Activated CD4-positive, alpha-beta T cell treated with anti-CD3 and anti-CD28 coated beads for 4 hours (primary cell): ENCODE measurements at places on chromosomes 5 and 9.

- no peak for DNase-seq
Measured at GRCh38 chr9:82776508-82776907, 286.4 kb downstream of the RASEF start.

GRCh38 chr9:69386651-69387050 is 61.6 kb downstream of the ENTREP1 start:
- DNase-seq = no peak

DNA sequence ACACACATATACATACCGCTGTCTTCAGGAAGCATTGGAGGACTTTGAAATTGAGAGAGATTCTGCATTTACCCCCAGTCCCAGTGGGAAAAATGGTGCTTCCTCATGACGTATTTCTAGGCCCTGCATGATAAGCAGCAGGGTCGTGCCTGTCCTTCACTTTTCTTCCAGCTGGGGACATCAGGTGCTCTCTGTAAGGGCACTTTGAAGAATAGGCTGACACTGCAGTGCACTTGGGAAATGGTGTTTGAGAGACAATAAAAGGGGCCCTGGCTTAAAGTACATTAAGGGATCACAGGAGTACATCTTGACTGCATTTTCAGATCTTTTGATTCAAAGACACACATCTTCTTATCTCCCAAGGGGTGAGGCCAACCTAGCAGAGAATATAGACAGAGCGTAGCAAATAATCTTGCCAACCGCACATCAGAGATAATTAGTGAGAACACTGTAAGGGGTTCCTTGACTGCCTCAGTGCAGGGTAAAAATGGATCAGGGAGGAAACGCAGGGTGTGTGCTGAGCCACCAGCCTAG is 437.9 kb downstream of the CSNK1G3 start:
- no peak for DNase-seq

DNA sequence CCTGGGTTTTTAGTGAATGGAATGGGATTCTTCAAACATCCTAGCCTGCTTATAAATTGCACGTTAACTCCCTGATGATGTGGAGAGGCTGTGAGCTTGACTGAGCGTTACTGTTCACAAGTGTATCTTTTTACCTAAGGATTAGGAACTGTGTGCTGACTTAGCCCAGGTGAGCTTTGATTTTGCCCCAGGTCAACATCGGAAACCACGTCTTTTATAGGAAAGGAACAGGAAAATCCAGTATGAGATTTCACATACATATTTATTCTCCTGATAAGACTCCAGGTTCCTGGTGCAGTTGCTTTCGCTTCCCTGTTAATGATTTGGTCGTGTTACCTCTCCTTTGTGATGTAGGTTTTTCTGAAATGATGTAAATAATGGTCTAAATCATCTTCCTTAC is 103.2 kb upstream of the BASP1 start:
- DNase-seq = no peak

DNA sequence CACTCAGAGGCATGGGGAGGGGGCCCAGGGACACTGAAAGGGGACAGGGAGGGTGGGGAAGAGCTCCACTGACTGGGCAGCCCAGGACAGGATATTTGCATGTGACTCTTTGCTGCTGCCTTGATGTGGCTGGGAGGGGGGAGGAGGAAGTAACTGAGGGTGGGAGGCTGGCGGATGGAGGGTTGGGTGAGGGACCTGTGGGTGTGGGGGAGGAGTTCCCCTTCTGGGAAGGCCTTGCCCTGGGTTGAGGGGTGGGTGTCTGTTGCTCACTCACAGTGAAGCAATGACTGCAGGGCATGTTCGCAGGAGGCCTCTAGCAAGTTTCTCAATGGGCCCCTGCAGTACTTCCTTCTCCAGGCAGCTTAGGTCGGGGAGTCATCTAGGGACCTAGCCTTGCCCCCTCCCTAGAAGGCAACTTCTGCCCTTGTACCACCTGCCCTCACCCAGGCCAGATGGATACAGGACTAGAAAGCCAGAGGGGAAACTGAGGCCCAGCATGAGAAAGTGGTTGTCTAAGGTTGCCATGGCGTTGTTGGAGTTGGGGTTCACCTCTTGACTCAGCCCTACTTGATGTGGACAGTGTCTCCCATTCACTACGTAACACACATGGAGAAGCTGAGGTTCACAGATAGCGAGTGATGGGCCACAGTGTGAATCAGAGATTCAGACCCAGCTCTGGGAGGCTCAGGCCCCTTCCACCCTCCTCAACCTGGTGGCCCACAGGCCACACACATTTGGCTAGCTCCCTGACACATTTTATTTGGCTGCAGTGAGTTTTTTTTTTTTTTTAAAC is 3.0 kb downstream of the GRK6 start:
- peak; percentile 89 for DNase-seq

GRCh38 chr9:108130905-108131304 is 641.3 kb upstream of the KLF4 start:
- DNase-seq = no peak

GRCh38 chr9:136135326-136136126 is 16.9 kb upstream of the TMEM250 start:
- DNase-seq = no peak

DNA sequence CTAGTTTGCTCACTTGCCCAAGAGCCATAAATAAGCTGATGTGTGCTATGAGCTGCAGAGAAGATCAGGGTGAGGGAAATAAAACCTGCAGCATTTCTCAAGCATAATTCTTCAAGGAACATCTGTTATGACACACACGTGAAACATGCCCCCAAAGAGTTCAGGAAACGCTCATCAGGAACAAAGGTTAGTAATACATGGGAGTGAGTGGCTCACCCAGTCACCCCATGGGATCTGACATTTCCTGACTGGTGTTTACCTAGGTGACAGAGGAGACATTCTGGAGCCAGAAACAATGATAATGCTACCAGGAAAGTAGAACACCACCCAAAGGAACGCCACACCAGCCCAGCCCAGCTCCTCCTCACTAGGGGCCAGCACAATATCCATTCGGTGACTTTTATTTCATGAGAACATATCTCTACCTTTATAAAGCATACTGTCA is 66.0 kb downstream of the FRMD3 start:
- DNase-seq = no peak

- DNase-seq = no peak
Measured at GRCh38 chr5:78792345-78793055, 143.9 kb upstream of the LHFPL2 start.

DNA sequence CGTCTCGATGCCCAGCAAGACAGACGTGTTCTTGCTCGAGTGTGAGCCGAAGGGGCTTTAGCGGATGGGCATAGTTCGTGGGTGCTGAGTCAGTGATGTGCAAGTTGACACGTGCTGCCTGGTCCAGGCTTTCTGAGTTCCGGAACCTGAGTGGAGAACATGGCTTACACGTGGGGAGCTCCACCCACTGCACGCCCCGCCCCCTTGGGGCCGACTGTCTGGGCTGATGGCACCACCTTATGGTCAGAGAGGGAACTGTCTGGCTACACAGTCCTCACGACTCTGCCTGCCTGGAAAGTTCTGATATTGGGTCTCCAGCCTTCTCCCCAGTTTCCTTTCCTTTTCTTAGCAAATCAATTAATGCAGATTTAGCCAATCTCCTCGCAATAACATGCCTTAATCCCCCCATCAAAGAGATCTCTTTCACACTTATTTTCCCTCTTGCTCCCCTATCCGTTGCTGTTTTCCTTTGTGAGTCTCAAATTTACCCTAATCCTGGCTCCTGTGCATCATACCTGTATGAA is 3.8 kb upstream of the STC2 start:
- DNase-seq = peak; percentile 60

DNA sequence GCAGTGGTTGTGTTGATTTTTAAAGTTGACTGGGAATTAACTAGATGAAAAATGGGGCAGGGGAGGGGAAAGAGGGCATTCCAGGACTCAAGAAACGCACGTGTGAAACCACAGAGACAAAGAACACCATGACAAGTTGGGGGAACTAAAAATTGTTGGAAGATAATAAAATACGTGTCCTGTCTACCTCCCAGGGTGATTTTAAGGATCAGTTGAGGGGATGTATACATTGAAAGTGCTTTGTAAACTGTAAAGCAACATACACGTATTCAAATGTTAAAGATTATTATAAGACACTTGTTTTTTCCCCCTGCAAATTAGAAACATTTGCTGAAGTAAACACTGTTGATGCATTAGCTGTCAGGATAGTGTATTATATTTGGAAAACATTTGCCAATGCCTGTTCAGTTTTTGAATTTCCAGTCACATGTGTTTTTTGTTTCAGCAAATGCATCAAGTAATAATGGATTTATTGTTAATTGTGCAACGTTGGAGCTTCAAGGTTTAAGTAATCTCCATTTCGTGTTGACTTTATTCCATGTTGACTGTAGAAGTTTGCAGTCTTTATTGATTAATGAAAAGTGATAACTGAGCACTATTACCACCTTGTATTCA is 412.7 kb downstream of the ACTL7B start:
- no peak for DNase-seq

DNA sequence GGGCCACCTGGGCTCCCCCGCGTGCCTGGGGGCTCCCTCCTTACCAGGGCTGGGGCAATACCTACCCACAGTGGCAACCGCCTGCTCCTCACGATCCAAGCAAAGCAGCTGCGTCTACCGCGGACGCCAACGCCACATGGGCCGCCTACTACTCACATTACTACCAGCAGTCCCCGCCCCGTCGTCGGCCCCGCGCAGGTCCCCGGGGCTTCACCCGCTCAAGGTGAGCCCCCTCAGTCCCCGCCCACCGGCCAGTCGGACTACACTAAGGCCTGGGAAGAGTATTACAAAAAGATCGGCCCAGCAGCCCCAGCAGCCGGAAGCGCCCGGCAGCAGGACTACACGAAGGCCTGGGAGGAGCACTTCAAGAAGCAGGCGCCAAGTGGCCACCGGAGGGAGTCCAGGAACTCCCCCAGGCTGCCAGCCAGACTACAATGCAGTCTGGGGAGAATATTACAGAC is 106.0 kb upstream of the MTAP start:
- DNase-seq = no peak

- no peak for DNase-seq
Measured at GRCh38 chr5:68274847-68275651, 59.5 kb downstream of the PIK3R1 start.

GRCh38 chr9:135701067-135701958 is 672 bp upstream of the KCNT1 start:
- DNase-seq = peak; percentile 18

GRCh38 chr9:73715591-73715990 is 563.9 kb downstream of the ANXA1 start:
- DNase-seq = no peak

GRCh38 chr5:10446490-10446889 is 4.8 kb downstream of the ROPN1L start:
- no peak for DNase-seq

DNA sequence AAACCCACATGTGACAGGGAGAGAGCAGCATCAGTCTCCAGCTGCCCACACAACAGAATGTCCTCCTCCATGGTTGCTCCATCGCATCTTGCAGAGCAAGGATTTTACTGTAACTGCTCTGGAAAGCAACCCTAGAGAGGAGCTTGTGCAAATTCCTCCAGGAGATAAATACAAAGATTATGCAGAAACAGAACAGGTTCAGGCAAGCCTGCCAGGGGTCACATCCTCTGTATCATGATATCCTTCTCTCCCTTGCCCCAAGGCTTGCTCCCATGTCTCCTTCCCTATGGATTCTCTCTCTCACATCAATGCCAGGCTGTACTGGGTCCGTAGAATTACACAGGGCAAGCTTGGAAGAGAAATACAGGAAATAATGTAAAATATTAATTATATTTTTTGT is 226.0 kb downstream of the MPDZ start:
- no peak for DNase-seq

DNA sequence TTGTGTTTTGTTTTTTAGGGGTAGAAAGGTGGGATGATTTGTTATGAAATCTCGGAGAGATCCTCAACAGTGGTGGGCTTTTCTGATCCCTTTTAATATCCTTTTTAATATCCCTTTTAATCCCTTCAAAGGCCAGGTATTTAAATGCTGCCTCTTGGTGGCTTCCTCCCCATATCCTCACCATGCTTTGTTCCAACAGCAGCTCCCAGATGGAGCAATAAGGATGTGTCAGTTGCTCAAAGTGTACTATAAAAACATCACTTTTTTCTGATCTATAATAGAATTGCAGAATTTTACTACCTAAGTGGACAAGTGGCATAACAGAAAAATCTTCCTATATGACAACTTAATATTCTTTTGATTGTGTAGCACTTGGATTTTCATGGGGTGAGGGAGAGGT is 160.1 kb downstream of the GNAQ start:
- DNase-seq = no peak

- DNase-seq = no peak
Measured at GRCh38 chr5:34483442-34484033, 172.6 kb upstream of the RAI14 start.

DNA sequence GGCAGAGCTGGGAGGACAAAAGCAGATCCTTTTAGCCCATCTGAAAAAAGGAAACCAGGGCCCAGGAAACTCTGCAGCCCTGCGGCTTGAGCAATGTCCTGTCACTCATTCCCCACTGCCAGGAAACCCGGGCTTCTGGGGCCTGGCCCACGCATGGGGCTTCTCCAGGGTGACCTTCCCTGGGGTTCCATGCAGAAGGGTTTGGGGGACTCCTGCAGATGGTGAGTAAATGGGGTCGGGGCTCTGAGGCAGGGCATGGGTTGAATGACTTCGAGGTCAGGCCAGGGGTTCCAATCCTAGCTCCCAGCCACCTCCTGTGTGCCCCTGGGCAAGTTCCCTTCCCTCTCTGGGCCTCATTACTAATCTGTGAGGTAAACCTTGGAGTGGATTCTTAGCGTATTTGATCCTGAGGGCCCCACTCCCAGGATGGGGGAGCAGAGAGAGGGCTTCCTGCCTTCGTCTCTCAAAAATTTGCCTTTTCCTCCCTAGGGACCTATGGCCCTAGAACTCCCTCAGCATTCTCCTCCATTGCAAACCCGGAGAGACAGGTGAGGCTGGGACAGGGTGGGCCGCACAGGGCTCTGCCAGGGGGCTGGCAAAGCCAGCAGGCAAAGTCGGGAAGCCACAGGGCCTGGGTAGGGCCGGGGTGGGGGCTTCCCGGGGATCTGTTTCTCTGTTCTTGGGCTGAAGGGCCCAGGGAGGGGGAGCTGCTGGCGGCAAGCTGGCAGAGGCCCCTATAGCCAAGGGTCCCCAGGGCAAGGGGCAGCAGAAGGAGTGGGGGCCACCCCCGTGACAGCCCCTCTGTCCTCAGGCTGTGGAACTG is 25.8 kb downstream of the ADGRD2 start:
- DNase-seq = no peak

DNA sequence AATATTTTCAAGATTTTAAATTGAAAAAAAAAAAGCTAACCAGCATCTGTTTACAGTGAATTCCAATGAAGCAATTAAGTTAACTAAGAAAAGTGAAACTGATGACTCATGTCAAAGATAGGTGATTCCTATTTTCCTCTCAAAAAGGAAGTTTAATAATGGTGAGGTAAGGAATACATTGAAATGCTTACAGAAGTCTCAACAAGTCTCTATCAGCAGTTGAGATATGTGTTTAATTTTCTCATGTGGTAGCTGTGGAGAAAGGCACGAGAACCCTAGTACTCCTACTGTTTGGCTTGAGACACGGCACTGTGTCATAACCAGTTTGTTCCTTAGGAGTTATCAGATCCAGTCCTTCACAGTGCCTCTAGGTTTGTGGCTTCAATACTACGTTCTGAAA is 114.5 kb downstream of the SLC25A46 start:
- no peak for DNase-seq

- no peak for DNase-seq
Measured at GRCh38 chr9:2729003-2729402, 11.7 kb downstream of the KCNV2 start.

- DNase-seq = no peak
Measured at GRCh38 chr5:141519605-141520565, 31.0 kb downstream of the PCDHGC5 start.

- no peak for DNase-seq
Measured at GRCh38 chr9:92603100-92603499, 66.8 kb downstream of the IPPK start.
